Natural killer cell treated with Interleukin-12 subunit alpha and Interleukin-12 subunit beta and Interleukin-15 and Interleukin-18, amount 100 ng/mL, for 72 hours (primary cell): ENCODE measurements at places on chromosomes 4 and X. TPM values are rescaled to one million over a fixed set of nuclear protein-coding genes. Genes with fewer than 3 reads are reported as not detected.

DNA sequence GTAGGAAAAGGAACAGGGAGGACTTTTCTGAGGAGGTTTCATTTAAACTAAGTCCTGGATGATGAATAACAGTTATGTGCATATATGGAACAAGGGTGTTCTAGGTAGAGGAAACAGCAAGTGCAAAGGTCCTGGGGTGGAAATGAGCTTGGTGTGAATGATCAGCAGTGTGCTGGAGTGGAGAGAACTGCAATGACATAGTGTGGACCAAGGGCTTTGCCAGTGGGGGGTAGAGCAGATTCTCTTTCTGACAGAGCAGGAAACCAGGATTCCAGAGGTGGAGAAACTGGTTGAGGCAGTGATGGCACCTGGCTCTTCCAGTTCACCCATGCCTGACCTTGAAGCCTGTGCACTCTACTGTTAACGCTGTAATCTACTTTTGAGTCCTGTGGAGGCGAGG is 1.7 kb downstream of the PPP1R3F start:
- H3K27ac ChIP-seq, result peak overlapping the region; percentile 12
- peak overlapping the region; percentile 67 for H3K4me3 ChIP-seq

DNA sequence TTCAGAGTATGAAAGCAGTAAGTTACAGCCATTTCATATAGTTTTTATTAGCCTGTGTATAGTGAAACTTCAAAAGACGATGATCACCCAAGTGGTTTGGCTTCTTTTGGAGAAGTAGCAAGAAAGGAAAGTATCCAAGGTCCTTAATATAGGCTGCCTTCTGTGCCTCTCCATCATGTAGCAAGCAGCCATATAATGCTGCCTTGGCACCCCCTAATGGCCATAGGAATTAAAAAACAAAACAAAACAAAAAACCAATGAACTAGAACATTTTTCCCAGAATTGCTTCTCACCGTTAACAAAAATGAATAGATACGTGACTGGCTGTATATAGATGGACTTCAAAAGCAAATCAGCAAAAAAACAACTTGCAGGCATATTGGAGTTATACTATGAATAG is 18.9 kb downstream of the LAMP2 start:
- no peaks in the 10 kb centered on the region for H3K4me1 ChIP-seq
- no peaks in the 10 kb centered on the region for H3K36me3 ChIP-seq
- no peak for DNase-seq

GRCh38 chrX:111411983-111412382 is at the start of gene DCX:
DCX (minus strand) TSS chrX:111412192; CDS start chrX:111410398, 1,794 bp downstream.
- H3K4me1 ChIP-seq, result no peaks in the 10 kb centered on the region
- H3K36me3 ChIP-seq, result no peaks in the 10 kb centered on the region
- no peak within 1 kb of the TSS for H3K4me3 ChIP-seq
- H3K27me3 ChIP-seq, result no peaks in the 10 kb centered on the region
- DNase-seq, result no peak

- H3K36me3 ChIP-seq, result no peaks in the 10 kb centered on the region
- peaks cover 2% of the 10 kb centered on the region for H3K27me3 ChIP-seq
- H3K27ac ChIP-seq, result no peak overlapping the region
- no peak overlapping the region for H3K4me3 ChIP-seq
- DNase-seq, result no peak
- H3K4me1 ChIP-seq, result no peaks in the 10 kb centered on the region
These were observed 22.2 kb upstream of the SPARCL1 start for GRCh38 chr4:87551361-87551760.

GRCh38 chrX:65196758-65197360 is 220.6 kb upstream of the ZC4H2 start:
- no peak overlapping the region for H3K4me3 ChIP-seq
- no peak overlapping the region for H3K27ac ChIP-seq
- H3K27me3 ChIP-seq, result peaks cover 12% of the 10 kb centered on the region
- H3K4me1 ChIP-seq, result no peaks in the 10 kb centered on the region

DNA sequence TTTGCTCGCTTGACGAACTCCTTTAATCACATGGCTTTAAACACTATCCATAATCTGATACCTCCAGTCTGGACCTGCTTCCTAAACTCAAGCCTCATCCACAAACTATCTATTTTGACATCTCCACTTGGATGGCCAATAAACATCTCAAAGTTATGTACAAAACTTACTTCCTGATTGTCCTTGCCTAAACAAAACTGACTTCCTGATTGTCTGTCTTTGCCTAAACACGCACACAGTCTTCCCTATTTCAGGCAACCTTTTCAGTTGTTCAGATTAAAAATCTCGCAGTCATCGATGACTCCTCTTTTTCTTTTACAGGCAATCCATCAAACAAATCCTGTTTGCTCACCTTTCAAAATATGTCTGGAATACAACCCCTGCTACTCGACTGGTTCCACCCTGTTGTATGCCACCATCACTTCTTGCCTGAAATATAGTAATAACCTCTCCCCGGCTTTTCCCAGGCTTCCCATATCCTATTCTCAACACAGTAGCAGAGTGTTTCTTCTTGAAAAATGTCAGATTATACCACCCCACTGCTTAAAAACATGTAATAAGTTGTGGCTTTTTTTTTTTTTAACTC is 39.0 kb downstream of the ATOH1 start:
- H3K36me3 ChIP-seq, result no peaks in the 10 kb centered on the region
- no peaks in the 10 kb centered on the region for H3K27me3 ChIP-seq

DNA sequence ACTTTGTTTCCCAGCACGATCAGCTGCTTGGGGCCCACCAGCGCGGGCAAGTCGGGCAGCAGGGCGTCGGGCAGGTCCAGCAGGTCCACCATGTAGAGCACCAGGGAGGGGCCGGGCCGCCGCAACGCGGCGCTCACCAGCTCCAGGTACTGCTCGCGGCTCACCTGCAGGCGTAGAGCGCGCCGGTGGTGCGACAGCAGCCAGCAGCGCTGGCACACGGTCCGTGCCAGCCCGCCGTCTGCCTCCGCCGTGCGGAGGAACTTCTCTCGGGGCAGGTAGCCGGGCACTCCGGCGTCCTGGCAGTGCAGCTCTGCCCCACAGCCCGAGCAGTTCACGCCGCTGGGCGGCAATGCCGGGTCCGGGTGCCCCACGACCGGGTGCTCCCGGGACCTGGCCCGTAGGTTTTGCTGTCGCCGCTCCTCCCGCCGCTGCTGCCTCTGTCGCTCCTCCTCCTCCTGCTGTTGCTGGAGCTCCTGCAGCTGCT is 527 bp downstream of the NOA1 start:
- no peaks in the 10 kb centered on the region for H3K27me3 ChIP-seq
- DNase-seq, result no peak
- H3K36me3 ChIP-seq, result peaks cover 39% of the 10 kb centered on the region
- peak overlapping the region; percentile 98 for H3K27ac ChIP-seq
- H3K4me1 ChIP-seq, result peaks cover 56% of the 10 kb centered on the region
- peak overlapping the region; percentile 99 for H3K4me3 ChIP-seq

The MSANTD1 gene
- 1.8 TPM for total RNA-seq

The PWWP3B gene
- not detected for total RNA-seq

The NIPAL1 gene
- total RNA-seq, result 0.21 TPM

The POLA1 gene
- total RNA-seq, result 54.3 TPM

The MAGEA11 gene
- not detected for total RNA-seq

The RAP2C gene
- 60.5 TPM for total RNA-seq
